ENCODE measurements at places on chromosomes 16 and 17.

- peak; percentile 40 for DNase-seq
Measured at GRCh38 chr17:37490022-37490587, 414 bp downstream of the DUSP14 start.

DNA sequence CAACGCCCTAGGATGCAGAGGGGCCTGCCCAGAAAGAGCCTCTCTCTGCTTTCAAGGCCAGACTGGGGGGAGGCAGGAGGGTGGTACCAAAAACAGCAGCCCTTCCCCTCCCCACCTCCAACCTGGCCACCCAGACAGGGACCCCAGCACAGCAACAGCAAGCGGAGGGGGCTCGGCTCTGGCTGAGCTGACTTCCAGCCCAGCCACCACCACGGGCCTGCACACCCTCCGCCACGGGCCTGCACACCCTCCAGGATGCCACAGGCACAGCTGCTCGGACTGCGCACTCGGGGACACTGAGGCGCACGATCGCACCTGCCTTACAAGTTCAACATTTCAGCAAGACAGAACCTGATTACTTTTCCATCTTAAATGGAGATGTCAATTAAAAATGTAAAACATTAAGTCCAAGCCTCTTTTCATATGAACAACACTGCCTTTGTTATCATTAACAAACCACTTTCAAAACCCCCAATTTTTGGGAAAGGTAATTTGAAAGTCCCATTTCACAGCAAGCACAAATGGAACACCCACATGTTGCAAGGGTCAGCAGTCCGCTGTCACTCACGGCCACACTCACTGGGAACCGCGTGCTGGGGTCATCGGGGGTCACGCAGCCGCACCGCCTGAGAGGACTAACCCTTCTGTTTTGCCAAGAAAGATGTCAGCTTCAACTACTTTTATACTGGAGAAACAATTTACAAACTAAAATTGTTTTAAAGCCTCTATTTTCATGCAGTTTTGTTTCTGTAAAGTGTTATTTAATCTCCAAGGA lies 76.4 kb downstream of the ANKRD11 start:
- DNase-seq = no peak

- no peak for DNase-seq
Measured at GRCh38 chr16:49093939-49094338, 187.7 kb downstream of the CBLN1 start.

GRCh38 chr17:38703742-38704605 lies 1.1 kb upstream of the MLLT6 start:
- peak; percentile 98 for DNase-seq

Measured in NCI-H2081 (cell line).